Dermis blood vessel endothelial cell (primary cell): ENCODE measurements at places on chromosomes 11 and 22. TPM values are rescaled to one million over a fixed set of nuclear protein-coding genes. Genes with fewer than 3 reads are reported as not detected.

- no peak for DNase-seq
Observed at GRCh38 chr11:18723991-18724390, 2.0 kb downstream of the IGSF22 start.

Gene MYRF
- total RNA-seq: 0.17 and 0.28 TPM in 2 replicates

GRCh38 chr11:121904148-121904547 is 211.9 kb downstream of the BLID start:
- DNase-seq: no peak

DNA sequence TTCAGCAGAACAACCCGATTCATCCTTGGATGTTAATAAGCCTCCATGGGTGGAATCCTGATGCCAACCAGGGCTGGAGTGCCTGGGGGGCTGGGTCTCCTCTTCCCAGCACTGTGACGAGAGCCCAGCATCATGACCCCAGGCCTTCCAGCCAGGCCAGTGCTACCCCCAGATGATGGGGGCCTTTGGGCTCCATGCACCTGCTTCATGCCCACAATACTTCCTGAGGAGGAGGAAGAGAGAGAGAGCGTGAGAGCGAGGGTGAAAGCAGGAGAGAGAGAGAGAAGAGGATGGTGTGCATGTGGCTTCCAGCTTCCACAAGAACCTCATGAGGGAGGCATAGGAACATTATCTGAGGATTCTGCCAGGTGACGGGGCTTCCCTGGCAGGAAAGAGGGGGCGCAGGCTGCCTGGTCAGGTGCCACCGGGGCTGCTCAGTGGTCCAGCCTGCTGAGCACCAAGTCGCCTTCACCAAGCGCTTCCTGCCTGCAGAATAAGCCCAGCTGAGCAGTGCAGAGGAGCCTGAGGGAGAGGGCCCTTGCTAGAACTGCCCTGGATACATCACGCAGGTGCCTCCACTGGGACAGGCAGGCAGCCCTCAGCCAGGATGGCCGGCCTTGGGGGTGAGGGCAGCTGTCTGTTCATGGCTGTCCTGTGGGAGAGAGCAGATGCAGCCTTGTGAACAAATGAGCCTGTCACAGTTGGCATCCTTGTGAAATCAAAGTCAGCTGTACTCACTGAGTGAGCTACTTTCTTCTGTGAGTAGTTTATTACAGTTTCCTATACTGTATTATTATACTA is 243.3 kb upstream of the B3GAT1 start:
- no peak for DNase-seq

Gene PNPLA5
- total RNA-seq: not detected in 2 replicates

DNA sequence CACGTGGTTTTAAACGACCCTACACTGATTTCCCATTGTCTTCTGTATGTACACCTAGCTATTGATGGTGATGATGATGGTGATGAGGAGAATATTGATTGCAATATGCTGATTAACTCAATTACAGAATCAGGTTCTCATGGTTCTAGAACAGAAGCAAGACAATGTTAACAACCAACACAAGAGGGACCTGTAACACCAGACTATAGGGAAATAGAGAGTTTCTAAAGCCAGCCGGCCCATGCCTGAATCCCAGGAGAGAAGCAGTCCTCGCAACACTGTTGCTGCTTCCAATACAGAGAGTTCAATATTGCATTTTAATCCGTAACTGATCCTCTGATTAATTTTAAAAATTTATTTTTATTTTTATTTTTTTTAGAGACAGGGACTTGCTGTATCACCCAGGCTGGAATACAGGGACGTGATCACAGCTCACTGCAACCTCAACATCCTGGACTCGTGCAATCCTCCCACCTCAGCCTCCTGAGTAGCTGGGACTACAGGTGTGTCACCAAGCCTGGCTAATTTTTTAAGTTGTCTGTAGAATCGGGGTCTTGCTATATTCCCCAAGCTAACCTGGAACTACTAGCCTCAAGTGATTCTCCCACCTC is 22.2 kb upstream of the UBASH3B start:
- DNase-seq: peak; percentile 74
